NCI-H1930 (cell line): ENCODE measurements at places on chromosomes 6 and 20.

DNA sequence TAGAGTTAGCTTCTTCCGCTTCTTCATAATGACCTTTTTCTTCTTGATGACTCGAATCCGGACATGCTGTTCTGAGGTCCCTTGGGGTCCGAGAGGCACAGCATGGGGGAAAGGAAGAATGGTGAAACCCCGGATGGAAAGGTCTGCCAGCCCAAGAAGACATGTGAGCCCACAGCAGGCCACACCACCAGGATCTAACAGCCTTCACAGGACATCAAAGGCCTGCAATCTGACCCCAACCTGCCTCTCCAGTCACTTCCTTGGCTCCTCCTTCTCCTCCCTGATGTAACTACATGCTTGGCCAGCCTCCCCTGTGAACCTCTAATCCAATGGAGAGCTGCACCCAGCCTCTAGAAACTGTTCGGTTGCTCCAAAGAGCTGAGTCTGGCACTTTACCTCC lies 1.6 kb downstream of the CPXM1 start:
- DNase-seq = no peak

- no peak for DNase-seq
Measured at GRCh38 chr6:14447240-14447639, 329.7 kb downstream of the CD83 start.

DNA sequence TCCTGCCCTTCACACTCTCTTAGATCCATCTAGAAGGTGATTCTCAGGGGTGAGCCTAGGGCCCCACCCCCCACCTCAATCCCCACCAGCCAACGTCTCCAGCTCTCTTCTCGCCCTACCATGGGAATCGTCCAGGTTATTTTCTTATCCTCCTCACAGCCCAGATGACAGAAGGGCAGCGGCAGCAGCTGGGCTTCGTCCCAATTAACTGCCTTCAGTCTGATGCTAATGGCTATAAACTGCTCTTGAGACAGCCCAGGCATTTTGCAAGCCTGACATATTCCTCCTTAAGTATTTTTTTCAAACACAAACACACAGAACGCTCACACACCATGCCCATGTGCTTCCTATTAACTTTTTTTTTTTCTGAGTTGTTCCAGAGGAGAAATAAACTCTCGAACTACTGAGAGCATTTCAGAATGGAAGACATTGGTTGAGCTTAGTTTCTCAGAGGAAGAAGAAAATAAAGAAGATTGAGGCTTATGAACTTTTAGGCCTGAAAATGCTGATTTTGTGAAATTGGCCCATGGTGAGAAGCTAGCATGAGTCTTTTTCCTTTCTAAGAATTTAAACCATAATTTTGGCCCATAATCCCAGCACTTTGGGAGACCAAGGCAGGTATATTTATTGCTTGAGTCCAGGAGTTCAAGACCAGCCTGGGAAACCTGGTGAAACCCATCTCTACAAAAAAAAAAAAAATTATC lies 124.6 kb downstream of the EYA2 start:
- no peak for DNase-seq

DNA sequence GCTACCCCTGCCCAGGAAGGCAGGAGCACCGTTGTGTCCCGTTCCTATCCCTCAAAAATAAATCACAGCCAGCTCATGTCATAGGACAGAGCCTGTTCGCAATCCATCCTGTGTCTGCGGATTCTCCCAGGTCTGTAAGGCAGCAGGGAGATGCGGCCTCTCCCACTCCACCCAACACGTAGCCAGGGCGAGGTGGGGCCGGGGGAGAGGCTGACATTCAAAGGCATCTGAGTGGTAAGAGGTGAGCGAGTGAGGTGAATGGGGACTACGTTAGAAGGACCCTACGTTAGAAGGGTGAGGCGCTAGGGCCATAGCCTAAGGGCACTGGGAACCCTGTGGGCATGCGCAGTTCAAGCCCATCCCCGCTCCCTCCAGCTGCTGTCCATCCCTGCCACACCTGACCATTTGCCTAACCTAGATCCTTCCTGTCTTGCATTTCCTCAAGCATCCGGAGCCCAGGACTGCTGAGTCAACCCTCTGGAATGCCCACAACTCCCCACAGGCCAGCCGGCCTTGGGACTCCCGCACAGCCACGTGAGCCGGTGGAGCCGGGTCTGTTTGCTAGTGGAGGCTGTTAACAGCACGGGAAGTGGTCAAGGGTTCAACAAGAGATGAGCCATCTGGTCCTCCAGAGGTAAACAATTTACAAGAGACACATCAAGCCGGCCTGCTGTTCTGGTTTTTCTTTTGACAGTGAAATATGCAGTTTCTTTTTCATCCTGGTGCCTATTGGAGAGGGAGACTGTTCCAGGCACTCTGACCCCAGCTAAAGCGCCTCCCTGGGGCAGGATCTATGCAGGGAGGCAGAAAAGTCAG lies 45.9 kb downstream of the RIPOR3 start:
- no peak for DNase-seq

DNA sequence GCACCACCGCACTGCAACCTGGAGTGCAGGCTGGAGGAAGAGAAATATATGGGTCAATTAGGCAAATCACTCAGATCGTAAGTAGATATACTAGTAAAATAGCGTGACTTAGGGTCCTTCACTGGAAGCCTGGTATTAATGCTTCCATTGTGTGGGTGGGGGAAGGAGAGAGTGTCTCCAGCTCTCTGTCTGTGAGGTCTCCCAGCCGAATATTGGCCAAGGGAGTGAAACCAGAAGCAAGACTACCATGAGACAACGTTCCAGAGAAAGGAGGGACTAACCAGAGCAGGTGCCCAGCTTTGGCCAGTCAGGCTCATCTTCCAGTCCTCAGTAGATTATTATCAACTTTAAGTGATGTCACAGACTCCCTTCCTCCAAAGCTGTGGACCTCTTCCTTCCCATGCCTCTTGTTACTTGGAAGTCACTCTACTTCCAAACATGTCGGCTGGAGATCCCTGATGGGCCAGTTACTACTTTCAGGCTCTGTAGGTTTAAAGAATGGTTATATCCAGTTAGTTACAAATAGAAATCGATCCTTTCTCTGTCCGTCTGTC lies 28.8 kb downstream of the MTHFD1L start:
- DNase-seq = no peak

DNA sequence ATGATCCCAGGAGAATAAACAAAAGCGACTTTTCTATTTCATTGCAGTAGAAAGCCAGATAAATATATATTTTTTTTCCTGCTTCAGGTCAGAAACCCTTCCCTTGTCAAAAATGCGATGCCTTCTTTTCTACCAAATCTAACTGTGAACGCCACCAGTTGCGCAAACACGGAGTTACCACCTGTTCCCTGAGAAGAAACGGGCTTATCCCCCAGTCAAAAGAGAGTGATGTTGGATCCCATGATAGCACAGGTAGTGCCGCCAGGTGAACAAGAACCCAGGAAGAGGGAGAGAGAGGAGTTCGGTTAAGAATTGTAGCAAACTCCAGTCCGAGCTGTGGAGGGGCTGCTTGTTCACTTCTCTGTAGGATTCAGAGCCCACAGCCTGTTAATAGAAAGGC lies 72.6 kb downstream of the SSR1 start:
- no peak for DNase-seq

- DNase-seq = no peak
Measured at GRCh38 chr6:166516251-166516884, 70.1 kb downstream of the RAMACL start.
